ENCODE measurements at places on chromosomes 7 and 10. TPM values are rescaled to one million over a fixed set of nuclear protein-coding genes. Genes with fewer than 3 reads are reported as not detected.

DNA sequence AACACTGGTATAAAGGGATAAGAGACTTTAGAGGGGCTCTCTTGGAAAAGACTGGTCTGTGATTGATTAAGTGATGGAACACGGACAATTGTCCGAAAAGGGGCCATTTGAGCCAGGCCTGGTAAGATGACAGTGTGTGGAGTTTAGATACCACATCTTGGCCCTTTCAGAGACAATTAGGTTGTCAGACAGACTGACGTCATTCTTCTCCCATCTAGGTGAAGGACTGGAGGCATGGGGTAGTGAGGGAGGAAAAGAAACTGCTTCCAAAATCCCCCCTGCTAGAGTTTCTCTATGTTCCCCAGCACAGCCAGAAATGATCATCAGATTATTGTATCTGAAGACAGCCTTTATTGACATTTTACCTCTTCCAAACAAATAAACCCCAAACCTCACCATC lies 84.8 kb upstream of the MYO3A start:
- H3K4me1 ChIP-seq = no peaks in the 10 kb centered on the region
- H3K27me3 ChIP-seq = peaks cover 27% of the 10 kb centered on the region
- no peak for DNase-seq
- no peak overlapping the region for H3K4me3 ChIP-seq
- H3K36me3 ChIP-seq = no peaks in the 10 kb centered on the region

DNA sequence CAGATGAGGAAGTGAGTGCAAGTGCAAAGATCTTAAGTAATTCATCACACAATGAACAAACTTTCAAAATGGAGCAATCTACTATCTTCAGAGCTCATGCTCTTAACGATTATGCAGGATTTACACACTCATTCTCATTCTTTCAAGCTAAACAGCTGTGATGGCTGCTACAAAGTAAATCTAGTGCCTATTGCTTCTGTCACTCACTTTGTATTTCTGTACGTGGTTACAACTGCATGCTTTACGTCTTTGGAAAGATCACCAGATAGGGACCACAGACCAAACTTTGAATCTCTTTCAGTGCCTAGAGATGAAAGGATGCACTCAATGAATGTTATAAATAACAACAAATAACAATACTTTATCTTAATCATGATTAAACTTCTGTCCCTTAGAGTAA lies 194.6 kb downstream of the MAGI2 start:
- no peaks in the 10 kb centered on the region for H3K27me3 ChIP-seq
- no peak overlapping the region for H3K27ac ChIP-seq
- H3K4me3 ChIP-seq = no peak overlapping the region
- no peak for DNase-seq

GRCh38 chr10:3700531-3701076 lies 84.4 kb downstream of the KLF6 start:
- peaks cover 9% of the 10 kb centered on the region for H3K27me3 ChIP-seq
- no peak for DNase-seq
- H3K4me1 ChIP-seq = peaks cover 13% of the 10 kb centered on the region
- H3K4me3 ChIP-seq = no peak overlapping the region
- H3K36me3 ChIP-seq = no peaks in the 10 kb centered on the region

- no peaks in the 10 kb centered on the region for H3K36me3 ChIP-seq
- no peak overlapping the region for H3K4me3 ChIP-seq
Observed at GRCh38 chr10:17980846-17981565, 29.3 kb downstream of the SLC39A12 start.

DNA sequence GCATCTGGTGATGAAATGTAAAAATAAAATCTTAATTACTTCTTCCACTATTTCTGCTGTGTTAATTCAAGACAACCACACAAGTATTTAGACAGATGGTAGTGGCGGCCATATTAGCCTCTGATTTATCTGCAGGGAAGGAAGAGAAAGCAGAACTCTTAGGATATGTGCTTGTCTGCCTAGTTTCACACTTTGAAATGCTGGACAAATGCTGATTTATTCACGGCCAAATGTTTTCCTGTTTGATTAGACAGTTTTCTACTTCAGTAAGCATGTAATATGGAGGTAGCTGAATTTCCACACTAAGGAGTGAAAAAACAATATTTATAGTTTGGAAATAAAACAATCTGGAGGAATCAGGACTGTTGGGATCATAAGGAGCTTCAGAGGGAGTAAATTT lies 158.1 kb downstream of the AGMO start:
- no peak for DNase-seq
- H3K27ac ChIP-seq = no peak overlapping the region
- no peaks in the 10 kb centered on the region for H3K4me1 ChIP-seq
- H3K4me3 ChIP-seq = no peak overlapping the region
- H3K36me3 ChIP-seq = no peaks in the 10 kb centered on the region

GRCh38 chr7:111887734-111888133 lies 318.5 kb downstream of the DOCK4 start:
- H3K4me1 ChIP-seq = no peaks in the 10 kb centered on the region
- H3K36me3 ChIP-seq = no peaks in the 10 kb centered on the region
- H3K27ac ChIP-seq = no peak overlapping the region
- no peak for DNase-seq
- no peak overlapping the region for H3K4me3 ChIP-seq
- no peaks in the 10 kb centered on the region for H3K27me3 ChIP-seq

DNA sequence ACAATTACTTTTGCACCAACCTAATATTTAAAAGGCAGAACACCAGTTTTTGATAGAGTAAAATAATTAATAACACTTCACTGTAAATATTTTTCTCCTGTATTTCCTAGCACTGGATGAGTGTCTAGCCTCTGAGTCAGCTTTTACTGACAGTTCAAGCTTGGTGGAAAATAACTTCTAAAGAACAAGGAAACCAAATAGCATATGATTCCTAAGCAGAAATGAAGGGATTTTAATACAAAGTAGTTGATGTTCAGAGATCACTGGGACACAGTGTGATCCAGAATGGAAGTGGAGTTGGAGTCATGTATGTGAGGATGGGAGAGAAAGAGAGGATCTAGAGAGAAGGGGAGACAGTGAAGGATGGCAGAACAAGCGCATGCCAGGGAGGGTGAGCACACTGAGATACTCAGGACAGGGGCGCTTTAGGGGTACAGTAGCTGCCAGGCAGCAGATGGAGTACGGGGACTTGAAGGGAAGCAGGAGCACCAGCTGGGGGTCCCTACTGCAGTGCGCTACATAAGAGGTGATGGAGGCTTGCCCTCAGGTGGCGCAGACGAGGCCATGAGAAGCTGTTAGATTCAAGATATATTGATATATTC lies 117.9 kb upstream of the KLF6 start:
- peaks cover 42% of the 10 kb centered on the region for H3K4me1 ChIP-seq
- H3K4me3 ChIP-seq = peak overlapping the region; percentile 37
- H3K27me3 ChIP-seq = no peaks in the 10 kb centered on the region
- H3K27ac ChIP-seq = peak overlapping the region; percentile 93
- DNase-seq = peak; percentile 9

GRCh38 chr7:24926623-24927524 lies 53.1 kb downstream of the OSBPL3 start:
- H3K27me3 ChIP-seq = no peaks in the 10 kb centered on the region
- peaks cover 8% of the 10 kb centered on the region for H3K36me3 ChIP-seq
- H3K27ac ChIP-seq = peak overlapping the region; percentile 54
- DNase-seq = no peak
- peaks cover 32% of the 10 kb centered on the region for H3K4me1 ChIP-seq

DNA sequence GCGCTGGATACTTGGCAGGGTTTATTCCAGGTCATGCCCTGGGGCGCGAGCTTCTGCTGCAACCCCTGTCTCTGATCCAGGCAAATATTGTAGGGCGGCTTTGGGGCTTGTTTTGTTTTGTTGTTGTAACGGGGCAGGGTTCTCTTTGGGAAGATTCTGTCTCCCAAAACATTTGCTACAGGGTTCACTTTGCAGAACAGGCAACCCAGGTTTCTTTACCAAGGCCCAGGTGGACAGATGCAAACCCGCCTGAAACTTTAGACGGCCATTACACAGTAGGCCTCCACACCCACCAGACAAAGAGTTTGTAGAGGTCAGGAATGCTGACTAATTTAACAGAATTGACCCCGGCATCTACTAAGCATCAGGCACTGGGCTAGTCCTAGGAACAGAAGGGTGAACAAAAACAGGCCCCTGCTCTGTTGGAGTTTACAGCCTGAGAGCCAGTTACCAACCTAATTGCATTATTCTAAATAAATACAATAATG lies 567 bp upstream of the CDCA7L start:
- peaks cover 48% of the 10 kb centered on the region for H3K4me1 ChIP-seq
- peak overlapping the region; percentile 92 for H3K4me3 ChIP-seq
- no peak for DNase-seq
- H3K27ac ChIP-seq = peak overlapping the region; percentile 100
- H3K36me3 ChIP-seq = no peaks in the 10 kb centered on the region

- DNase-seq = no peak
- no peak overlapping the region for H3K4me3 ChIP-seq
- no peak overlapping the region for H3K27ac ChIP-seq
- H3K4me1 ChIP-seq = no peaks in the 10 kb centered on the region
- H3K36me3 ChIP-seq = peaks cover 15% of the 10 kb centered on the region
Observed at GRCh38 chr7:91457208-91457607, 193.0 kb downstream of the FZD1 start.

DNA sequence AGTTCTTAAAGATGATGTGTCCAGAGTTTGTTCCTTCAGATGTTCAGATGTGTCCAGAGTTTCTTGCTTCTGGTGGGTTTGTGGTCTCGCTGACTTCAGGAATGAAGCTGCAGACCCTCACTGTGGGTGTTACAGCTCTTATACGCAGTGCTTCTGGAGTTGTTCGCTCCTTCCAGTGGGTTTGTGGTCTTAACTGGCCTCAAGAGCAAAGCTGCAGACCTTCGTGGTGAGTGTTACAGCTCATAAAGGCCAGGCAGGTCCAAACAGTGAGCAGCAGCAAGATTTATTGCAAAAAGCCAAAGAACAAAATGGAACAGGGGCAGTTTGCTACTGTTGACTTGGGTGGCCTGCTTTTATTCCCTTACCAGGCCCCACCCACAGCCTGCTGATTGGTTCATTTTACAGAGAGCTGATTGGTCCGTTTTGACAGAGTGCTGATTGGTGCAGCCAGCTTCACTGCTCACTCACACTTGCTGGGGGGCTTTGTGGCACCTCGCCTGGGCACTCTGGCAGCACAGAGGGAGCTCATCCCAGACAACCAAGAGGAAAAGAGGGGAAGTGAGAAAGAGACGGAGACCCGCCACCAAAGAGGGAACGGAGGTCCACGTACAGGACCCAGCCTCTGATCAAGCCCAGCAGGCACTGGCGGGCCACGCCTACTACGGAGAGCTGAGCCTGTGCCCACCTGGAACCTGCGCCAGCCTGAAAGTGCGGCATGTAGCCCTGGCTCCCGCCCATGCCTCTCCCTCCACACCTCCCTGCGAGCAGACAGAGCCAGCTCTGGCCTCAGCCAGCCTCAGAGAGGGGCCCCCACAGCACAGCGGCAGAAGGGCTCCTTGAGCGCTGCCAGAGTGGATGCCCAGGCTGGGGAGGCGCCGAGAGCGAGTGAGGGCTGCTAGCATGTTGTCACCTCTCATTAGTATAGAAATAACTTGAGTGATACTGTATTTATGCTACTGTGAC lies 55.8 kb upstream of the SEMA3C start:
- no peak overlapping the region for H3K27ac ChIP-seq
- H3K36me3 ChIP-seq = no peaks in the 10 kb centered on the region
- H3K27me3 ChIP-seq = no peaks in the 10 kb centered on the region
- H3K4me1 ChIP-seq = no peaks in the 10 kb centered on the region

DNA sequence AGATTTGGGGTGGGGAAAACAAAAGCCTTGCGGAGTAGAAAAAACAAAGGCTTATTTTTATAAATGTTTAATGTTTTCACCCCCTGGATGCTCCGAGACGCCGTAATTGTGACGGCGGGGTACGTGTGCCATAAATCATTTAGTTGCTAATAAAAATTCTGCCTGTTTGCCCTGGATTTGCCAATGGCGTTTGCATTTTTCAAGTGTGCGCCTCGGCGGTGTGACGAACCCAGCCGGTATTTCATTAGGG lies 2.5 kb upstream of the TNRC18 start:
- DNase-seq = no peak
- H3K4me3 ChIP-seq = peak overlapping the region; percentile 81
- peak overlapping the region; percentile 44 for H3K27ac ChIP-seq
- peaks cover 50% of the 10 kb centered on the region for H3K27me3 ChIP-seq

The OR9A2 gene
- polyA plus RNA-seq = not detected

The FRAT1 gene
- 15.7 TPM for polyA plus RNA-seq

The ECHS1 gene
- 119 TPM for polyA plus RNA-seq

All from naive B cell (primary cell).